ENCODE measurements at places on chromosomes 6 and 20.

GRCh38 chr20:45218124-45218523 lies 3.0 kb upstream of the SEMG2 start:
- no peak for DNase-seq

DNA sequence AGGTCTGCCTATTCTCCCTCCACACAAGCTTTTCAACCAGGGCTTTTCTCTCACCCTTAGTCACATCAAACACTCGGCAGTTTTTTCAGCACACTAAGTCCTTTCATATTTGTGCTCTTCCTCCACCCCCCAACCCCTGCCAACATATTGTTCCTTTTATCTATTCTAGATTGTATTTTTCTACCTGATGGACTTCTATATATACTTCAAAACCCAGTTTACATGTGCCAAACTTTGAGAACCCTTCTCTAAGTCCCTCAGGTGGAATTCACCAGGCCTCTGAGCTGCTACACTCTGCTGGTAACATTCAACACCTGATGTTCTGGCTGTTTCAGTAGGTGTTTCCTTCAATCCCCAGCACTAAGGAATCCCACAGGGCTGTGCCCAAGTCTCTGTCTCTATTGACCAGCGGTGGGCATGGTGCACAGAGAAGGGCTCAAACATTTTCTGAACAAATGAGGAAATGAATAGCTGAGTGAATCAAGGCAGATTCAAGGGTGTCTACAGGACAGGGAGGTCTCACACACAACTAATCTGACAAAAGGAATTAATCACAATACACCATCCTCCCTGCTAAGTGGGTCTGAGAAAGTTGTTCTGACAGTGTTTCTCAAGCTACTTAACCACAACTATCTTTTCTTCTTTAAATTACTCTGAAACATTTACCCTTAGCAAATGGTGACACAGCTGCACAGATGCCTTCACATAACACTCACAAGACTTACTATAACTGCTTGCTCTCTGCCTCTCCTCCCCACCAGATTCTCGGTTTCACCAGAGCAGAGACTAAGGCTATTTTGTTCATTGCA lies 166.5 kb downstream of the TSHZ2 start:
- DNase-seq: no peak

DNA sequence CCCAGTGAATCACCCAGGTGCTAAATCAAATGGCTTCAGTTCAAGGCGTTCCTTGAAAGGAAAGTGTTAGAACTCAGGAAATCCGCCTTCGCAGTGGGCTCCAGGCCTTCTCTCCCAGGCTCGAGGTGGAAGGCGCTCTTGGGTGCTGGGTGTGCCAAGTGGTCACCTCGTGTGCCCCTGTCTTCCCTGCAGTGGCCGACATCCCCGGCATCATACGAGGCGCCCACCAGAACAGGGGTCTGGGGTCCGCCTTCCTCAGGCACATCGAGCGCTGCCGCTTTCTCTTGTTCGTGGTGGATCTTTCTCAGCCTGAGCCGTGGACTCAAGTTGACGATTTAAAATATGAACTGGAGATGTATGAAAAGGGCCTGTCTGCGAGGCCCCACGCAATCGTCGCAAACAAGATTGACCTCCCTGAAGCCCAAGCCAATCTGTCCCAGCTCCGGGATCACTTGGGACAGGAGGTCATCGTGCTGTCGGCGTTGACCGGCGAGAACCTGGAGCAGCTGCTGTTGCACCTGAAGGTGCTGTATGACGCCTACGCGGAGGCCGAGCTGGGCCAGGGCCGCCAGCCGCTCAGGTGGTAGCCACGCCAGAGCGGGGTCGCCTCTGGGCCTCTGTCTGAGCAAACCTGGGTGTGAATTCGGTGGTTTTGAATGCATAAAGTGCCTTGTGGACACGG lies 17.8 kb downstream of the MTG2 start:
- no peak for DNase-seq

DNA sequence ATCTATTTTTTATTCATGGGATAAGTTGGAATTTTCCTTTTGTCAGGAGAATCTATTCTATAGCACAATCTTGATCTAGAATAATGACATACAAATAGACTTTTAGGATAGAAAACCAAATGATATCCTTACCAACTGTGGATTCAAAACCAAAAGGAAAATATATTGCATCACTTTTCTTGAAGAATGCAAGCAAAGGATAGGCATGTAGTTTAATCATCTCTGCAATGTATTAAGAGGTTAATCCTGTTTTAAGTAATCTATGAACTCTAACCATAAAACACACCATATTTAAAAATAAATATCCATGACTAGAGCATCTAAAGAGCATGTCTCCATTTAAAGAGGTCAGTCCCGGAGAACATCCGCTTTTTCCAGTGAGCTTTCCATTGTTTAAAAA lies 106.7 kb upstream of the CNKSR3 start:
- no peak for DNase-seq

DNA sequence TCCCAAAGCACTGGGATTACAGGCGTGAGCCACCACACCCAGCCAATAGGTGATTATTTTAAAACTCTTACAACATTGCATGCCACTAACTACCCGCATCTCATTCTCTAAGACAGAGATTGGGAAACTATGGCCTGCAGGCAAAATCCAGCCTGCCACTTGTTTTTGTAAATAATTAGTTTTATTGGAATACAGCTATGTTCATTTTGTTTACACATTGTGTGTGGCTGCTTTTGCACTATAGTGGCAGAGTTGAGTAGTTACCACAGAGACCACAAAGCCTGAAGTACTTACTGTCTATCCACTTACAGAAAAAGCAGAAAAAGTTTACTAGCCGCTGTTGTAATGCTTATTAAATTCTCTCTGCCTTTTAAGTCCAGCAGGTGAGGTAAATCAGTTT lies 16.4 kb upstream of the PKIG start:
- no peak for DNase-seq

All from mesothelial cell of epicardium (in vitro differentiated cells).